ENCODE measurements at places on chromosomes 7 and 10.

DNA sequence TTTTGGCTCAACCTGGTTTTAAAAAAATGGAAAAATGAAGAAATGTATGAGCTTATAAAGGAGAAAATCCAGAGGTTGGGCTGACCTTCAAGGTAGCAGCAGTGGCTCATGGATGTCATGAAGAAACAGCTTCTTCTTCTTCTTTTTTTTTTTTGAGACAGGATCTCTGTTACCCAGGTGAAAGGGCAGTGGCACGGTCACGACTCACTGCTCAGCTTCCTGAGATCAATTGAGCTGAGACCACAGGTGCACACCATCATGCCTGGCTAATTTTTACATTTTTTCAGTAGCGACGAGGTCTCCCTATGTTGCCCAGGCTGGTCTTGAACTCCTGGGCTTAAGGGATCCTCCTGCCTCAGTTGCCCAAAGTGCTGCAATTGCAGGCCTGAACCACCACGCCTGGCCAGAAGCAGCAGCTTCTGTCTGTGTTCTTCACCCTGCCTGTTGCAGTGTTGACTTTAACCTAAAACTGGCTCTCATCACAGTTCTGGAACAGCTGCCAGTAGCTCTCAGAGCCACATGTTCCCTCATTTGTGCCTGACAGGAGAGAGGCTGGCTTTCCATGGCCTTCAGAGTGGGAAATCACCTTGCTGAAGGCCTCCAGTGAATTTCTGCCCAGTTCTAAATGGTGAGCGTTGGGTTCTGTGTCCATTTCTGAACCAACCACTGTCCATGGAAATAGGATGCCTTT is 117.7 kb downstream of the PFKFB3 start:
- DNase-seq: peak; percentile 56

DNA sequence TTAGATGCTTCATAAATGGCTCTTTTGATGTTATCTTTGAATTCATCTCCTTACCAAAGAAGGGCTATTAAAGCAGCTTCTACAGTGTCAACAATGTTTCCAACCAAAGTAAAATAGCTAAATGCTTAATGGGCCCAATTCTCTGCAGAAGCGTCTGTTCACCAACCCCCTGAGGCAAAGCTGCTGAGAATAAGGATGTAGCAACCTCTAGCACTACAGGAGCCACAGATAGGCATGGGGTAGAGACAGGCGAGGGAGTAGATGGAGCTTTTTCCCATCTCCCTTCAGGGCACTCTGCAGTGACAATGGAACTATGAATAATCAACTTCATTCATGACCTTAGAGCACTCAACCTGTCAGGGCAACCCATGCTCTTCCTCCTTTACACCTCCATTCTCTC is 134.1 kb downstream of the FZD1 start:
- DNase-seq: no peak

GRCh38 chr7:20089431-20089830 is 127.8 kb downstream of the MACC1 start:
- no peak for DNase-seq

- DNase-seq: no peak
These were observed 133.4 kb upstream of the ANKRD1 start for GRCh38 chr10:91054325-91054724.

- peak; percentile 74 for DNase-seq
These were observed 3.8 kb downstream of the DEPP1 start for GRCh38 chr10:44974628-44975430.

GRCh38 chr10:70295926-70296325 is 12.1 kb upstream of the NPFFR1 start:
- no peak for DNase-seq

- DNase-seq: no peak
These were observed 690.5 kb downstream of the PARD3 start for GRCh38 chr10:34124522-34125035.

DNA sequence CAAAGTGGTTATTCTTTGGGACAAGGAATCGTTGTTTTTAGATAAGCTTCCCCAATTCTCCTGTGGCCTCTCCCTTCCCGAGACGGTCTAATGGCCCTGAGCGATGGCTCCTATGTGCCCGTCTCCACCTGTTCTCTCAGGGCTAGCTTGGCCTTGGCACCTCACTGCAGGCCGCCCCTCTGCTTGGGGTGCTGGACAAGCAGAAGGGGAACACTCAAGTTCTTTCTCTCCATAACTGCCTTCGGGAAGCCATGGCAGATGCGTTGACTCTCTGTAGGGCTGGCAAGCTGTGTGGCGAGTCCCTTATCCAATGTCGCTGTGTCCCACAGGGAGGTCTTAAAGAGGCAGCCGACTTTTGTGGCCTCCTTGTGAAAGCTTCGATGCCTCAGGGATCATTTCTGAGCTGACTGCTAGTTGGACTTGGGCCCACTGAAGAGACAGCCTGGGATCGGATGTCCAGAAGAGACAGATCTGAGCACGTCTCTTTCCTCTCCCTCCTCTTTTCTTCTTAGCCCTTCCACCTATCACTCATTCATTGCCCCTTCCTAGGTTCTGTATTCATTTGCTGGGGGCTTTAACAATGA is 70.8 kb downstream of the GRK5 start:
- DNase-seq: no peak
